ENCODE measurements at places on chromosomes 1 and 21.
A peak's percentile ranks its signal among the peaks of the same experiment; 100 is the strongest.

DNA sequence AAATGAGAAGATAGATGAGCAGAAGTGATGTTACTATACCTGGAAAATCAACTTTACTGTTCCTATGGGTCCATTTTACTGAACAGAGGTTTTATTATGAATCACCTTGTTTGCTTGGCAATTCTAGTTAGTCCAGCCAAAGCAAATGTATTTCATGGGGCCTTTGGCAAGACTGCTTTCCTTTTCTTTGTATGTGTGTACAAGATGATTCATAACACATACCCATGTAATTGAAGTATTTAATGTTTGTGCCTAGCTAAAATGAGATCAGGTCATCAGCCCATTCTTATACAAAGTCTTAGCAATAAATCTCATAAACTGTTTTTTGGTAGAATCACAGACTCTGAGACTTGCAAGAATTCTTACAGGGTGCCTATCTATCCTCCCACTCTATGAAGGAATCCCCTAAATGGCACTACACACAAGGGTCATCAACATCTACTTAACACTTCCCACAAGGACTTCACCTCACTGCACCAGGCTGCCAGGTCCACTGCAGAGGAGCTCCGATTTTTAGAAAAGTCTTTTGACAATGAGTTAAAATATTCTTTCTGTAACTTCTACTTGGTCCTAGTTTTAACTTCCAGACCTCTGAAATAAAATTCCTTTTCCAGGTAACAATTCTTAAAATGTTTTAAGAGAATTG, 58.5 kb downstream of the LPAR3 start:
- peak; percentile 93 for DNase-seq

DNA sequence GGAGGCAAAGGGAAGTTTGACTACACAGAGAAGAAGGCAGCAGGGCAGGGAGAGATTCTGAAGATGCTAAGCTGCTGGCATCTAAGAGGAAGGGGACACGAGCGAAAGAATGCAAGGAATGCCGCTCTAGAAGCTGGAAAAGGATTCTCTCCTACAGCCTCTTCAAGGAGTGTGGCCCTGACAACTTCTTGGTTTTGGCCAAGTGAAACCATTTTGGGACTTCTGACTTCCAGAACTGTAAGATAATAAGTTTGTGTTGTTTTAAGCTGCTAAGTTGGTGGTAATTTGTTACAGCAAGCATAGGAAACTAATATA, 28.5 kb downstream of the MGST3 start:
- no peak for DNase-seq

DNA sequence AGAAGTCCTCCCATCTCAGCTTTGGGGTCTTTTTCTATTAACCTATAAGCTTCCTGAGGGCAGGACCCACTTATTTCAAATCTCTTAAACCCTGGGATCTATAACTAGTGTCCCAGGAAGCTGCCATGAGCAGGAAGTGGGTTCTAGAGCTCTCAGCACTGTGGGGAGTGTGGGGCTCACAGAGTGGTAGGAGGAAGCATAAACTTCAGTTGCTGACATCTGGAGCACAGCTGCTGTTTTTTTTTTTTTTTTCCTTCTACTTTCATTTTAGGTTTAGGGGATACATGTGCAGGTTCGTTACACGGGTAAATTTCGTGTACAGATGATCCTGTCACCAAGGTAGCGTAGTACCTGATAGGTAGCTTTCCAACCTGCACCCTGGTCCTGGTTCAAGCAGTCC, 59.3 kb downstream of the AK4 start:
- DNase-seq: no peak

GRCh38 chr1:116147972-116148371, 36.8 kb downstream of the MAB21L3 start:
- DNase-seq: peak; percentile 41

DNA sequence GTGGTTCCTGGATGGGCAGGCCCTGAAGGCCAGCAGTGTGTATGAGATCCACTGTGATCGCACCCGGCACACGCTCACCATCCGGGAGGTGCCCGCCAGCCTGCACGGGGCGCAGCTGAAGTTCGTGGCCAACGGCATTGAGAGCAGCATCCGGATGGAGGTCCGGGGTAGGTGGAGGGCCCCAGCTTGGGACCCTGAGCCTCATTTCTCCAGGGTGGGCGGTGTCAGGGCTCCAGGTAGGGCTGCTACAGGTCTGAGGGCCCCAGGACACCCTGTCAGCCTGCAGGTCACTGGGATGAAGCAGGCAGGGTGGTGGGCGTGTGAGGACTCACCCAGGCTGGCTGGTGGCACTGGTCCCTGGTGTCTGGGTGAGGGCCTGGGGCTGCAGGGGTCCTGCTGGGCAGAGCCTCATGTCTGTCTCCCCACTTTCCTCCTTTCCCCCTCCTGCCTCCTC, 7.8 kb downstream of the OBSCN start:
- DNase-seq: no peak

DNA sequence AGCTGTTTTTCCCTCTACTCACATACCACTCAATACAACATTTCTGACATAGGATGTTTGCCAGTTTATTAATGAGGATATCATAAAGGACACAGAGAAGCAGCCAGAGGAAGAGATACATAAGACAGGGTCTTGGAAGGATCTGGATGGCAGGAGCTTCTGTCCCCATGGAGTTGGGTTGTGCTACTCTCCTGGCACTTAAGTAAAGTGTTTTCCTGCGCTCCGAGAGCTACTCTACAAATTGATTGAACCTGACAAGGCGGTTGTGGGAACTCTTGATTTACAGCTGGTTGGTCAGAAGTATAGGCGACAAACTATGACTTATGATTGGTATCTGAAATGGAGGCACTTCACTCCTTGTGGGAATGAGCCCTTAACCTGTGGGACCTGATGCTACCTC, 208.8 kb downstream of the HMCN1 start:
- DNase-seq: no peak
